ENCODE measurements at places on chromosomes 2 and 18.

GRCh38 chr2:122754561-122754960, 999.1 kb downstream of the TSN start:
- DNase-seq, result no peak

DNA sequence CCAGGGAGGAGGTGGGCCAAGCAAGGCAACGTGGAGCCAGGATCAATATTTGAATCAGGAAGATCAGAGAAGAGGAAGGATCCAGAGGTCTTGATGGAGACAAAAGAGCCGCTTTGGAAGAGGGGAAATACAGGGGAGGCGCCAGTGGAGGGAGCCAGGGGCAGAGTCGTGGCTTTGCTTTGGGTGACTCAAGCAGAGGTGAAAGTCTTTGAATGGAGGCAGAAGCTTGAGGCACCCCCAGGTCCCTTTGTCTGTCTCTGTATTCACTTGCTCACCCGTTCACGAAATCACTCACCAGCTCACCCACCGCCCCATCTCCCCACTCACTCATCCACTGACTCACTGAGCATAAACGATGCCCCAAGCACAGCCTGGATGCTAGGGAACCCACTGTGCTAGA, 134.1 kb downstream of the ACOXL start:
- DNase-seq, result no peak

DNA sequence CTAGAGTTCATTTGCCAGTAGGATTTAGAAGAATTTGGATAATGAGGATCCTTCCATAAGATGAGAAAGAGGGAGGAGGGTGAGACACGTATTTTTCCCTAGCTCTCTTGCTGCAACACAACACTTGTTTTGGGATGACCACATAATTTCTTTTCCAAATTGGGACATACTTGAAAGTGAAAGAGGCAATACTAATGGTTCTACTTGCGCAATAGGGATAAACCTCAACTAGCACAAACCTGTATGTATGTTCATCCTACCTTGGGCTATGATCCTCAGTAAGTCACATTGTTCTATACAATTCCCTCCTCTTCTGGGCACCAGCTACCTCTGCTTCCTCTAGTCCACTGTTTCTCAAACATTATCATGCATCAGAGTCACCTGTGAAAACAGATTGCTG, 1208.8 kb upstream of the LRRTM1 start:
- DNase-seq, result no peak

DNA sequence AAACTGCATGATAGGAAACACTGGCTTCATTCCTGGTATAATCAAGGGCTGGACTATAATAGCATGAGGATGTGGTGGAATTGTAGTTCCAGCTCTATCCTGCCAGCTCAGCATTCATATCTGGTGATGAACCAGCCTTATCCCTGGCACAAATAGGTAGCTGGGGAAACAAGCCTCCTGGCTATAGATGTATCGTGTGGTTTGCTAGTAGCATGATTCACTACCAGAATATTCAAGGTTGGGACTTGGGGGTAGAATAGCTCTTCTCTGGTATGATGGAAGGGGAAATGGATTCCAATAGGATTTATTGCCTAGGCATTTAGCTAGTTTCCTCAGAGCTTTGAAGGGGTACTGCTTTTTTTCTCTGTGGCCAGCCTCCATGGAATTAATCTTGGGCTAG, 532.8 kb downstream of the FBXO15 start:
- no peak for DNase-seq

DNA sequence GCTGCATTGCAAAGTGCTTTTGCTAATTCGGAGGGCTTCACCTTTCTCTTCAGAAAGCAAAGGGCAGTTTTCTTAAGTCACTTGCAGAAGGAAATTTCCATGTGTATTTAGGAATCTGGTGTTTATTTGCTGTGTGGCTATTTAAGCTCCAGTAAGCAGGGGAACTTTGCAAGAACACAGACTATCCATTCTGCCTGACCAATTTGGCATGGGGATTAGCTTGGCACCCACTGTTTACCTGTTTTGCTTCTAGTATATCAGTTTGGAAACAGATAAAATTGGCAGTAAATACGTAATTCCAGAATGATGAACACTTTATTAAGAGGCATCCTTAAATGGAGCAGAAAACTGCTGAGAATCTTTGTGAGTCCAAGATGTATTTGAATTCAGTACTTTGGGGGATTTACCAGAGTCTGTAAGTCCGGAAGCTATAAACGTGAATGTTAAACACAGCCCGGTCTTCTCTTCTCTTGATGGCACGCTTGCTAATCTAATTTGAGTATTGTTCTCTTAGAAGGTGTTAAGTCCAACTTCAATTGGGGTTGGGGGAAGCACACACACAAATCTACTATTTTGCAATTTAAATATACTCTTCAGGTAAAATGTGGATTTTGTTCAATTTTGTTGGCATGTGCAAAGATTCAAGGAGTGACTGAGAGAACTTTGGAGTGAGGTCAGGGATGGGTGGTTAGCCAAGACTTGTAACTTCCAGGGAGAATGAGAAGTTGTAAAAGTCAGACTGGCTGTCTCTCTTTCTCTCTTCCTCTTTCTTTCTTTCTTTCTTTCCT, 650 bp downstream of the ACKR3 start:
- no peak for DNase-seq

GRCh38 chr2:195561116-195561921, 95.7 kb upstream of the SLC39A10 start:
- DNase-seq, result no peak

GRCh38 chr2:32805104-32806095, 141.4 kb upstream of the LTBP1 start:
- no peak for DNase-seq

- DNase-seq, result no peak
Observed at GRCh38 chr18:3248062-3248657, 559 bp downstream of the MYL12A start.
